Activated CD4-positive, CD25-positive, alpha-beta regulatory T cell treated with anti-CD3 and anti-CD28 coated beads, Interleukin-2, amount 50 U/mL, for 16 hours (primary cell): ENCODE measurements at places on chromosomes 6 and 20.
A peak's percentile ranks its signal among the peaks of the same experiment; 100 is the strongest.

GRCh38 chr6:100283285-100283684, 181.4 kb downstream of the SIM1 start:
- no peak for DNase-seq

- no peak for DNase-seq
These were observed 4.4 kb upstream of the CCDC28A start for GRCh38 chr6:138769102-138769676.

- DNase-seq: no peak
These were observed 91.2 kb downstream of the CARMIL1 start for GRCh38 chr6:25370178-25371036.

- no peak for DNase-seq
These were observed 121.1 kb upstream of the SLC35B3 start for GRCh38 chr6:8556370-8557013.

GRCh38 chr6:48200869-48201390, 89.9 kb upstream of the PTCHD4 start:
- DNase-seq: no peak

- no peak for DNase-seq
These were observed 18.1 kb upstream of the ZBP1 start for GRCh38 chr20:57638173-57638894.

- no peak for DNase-seq
These were observed 16.3 kb downstream of the NCOA5 start for GRCh38 chr20:46073443-46073842.

DNA sequence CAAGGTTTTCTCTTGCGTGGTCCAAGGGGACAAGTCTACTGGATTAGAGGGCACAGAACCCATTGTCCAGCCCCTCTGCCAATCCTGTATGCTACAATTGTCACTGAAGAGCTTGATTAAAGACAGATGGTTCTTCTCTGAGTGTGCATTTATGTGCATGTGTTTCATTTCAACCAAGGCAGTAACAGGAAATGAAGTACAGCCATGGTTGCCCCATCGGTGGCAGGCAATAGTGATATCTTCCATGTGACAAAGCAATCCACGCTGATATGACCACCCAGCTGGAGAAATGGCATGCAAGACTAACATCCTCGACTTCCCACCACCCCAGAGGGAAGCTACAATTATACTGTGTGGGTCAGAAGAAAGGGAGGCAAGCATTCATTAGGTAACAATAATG, 85.5 kb downstream of the UNC5CL start:
- no peak for DNase-seq

DNA sequence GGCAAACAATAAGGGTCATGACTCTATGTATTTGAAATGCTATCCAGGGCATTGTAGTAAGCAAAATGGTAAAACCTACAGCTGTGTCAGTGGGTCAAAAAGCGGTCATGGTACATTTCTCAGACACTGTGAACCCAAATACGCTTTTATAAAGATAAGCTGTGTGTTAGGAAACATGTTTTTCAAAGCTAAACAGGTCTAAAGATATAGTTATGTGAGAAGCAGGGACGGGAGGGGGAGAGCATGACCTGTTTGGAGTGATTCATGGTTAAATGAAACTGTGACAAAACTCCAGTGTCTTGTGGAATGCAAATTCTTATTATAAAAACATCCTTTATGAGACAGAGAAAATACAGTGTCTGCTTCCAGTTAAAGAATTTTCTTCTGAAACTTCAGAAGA, 205.4 kb upstream of the BMP2 start:
- no peak for DNase-seq

GRCh38 chr20:35284267-35284991, at the start of gene EIF6:
EIF6 (minus strand) TSS chr20:35284772; CDS start chr20:35284487, 285 bp downstream.
- peak; percentile 47 for DNase-seq

DNA sequence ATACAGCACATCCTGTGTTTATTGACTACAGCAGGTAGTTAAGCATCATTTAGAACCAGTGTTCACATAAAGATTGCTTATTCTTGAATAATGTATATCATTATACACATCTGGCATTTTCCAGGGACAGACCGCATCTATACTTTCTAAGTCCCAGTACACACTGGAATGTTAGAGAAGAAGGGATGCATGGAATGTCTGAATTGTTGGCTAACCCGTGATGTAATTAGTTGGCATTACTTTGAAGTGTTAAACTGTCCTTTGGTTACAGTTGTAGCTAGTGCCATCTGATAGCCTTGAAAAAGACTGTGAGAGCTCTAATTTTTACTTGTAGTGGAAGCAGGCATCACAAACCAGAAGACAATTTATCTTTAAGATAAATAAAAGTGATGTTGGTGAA, 29.8 kb upstream of the MCHR2 start:
- DNase-seq: no peak

GRCh38 chr6:50936277-50936681, 117.6 kb downstream of the TFAP2B start:
- DNase-seq: no peak

DNA sequence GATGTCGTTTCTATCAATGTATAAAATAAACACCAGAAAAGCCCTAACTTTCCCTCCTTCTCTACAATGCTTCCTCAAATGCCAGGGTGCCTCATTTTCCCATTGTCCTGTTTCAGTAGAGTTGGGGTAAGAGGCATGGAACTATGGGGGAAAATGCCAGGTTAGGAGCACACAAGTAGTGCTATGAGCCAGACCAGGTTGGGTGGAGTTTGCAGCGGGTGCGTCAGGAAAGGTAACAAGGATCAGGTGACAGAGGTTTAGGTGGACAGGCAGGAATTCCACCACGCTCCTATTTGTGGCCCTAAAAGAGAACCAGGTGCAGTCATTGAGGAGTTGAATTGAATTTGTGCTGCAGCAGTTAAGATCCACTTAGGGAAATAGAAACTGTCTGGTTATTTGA, 36.5 kb downstream of the SYTL3 start:
- no peak for DNase-seq

DNA sequence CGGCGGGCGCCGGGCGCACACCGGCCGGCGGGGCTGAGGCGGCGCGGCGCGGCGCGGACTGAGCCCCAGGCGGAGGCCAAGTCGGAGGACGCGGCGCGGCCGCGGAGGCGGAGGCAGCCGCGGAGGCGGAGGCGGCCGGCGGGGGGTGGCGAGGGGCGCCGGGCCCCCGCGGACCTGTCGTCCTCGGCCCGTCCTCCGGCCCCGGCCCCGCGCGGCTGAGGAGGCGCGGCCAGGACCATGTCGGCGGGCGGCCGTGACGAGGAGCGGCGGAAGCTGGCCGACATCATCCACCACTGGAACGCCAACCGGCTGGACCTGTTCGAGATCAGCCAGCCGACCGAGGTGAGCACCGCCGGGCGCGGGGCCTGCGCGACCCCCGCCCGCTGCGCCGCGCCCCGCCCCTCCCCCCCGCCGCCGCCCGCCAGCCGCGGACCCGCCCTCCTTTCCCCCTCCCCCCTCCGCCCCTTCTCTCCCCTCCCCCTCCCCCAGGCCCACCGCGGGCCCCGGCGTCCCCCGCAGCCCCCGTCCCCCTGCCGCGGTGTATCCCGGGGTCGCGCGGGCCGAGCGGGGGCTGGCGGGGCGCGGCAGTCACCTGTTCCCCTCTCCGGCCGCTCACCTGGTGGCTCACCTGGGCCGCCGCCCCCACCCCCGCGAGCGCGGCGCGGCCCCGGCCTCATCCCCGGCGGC, at the start of gene AFDN:
Gene AFDN (plus strand): TSS at position 16 of the 687 bp plus-strand sequence. CDS start 222 bp downstream, at position 238.
- DNase-seq: no peak

GRCh38 chr6:83914953-83915352, 55.5 kb downstream of the CYB5R4 start:
- no peak for DNase-seq

GRCh38 chr6:72646604-72647485, 25.0 kb downstream of the KCNQ5 start:
- DNase-seq: no peak

DNA sequence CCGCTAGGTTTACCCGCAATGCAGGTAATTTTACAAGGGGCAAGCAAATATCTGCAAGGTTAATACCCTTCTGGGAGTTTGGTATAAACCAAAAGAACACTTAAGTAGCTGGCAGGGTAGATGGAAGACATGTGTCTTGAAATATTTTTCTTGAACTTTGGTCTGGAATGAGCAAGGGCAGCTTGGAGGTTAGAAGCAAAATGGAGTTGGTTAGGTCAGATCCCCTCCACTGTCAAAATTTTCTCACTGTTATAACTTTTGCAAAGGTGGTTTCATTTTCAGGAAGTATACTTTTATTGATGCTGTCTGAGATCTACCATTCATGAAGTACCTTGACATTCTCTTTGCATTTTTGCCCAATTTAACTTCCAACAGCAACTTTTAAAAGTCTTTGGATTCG, 13.3 kb upstream of the KIAA1586 start:
- no peak for DNase-seq

GRCh38 chr6:136090929-136091328, 159.2 kb downstream of the MTFR2 start:
- DNase-seq: no peak

DNA sequence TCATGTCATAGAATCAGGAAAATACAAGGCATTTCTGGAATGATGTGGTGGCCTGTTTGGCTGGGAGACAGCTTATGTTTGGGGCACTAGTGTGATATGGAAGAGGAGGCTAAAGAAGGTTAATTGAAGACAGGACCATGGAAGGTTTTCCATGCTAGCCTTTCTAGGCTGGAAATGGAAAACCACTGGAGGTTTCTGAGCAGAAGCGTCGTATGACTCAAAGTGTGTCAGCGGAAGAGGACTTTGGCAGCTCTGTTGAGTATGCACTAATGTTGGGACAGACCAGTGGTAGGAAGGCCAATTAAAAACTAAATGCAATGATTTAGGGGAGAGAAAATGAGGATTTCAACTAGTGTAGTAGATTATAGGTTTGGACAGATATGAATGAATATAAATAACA, 413.1 kb downstream of the PLCB1 start:
- no peak for DNase-seq

- peak; percentile 14 for DNase-seq
These were observed 10.1 kb upstream of the BICRAL start for GRCh38 chr6:42771741-42772100.

DNA sequence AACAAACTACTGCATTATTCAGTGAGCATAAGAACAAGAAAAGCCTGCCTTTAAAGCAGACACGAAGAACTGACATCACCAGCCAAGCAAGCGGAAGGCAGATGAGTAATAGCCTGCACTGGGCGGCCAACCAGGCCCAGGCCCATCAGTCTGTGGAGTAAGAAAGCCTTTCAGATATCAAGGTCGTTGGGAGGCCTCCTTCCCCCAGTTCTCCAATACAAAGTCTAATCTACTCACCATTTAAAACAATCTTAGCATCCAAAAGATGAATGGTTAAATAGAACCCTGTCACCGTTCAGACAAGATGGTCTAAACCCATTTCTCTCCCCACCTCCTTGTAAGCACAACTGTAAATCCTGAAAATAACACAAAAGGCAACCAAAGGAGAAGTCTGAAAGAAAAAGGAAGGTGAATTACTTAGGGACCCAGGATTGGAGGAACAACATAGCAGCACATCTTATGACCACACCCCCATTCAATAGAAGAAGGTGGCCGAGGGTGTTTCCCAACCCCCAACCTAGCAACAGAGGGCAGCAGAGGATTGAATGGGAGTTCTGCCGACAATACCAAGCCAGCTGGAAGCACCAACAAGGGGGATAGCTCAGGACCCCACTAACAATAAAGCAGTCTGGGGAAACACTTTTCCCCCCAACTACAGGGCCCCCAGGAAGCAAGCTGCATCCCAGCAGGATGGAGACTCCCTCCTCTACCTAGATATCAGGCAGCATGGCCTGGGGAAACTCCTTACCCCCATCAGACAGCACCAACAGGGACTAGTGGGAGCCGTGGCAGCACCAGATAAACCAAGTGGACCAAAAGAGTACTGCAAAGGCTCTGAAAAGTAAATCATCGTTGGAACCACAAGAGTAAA, 67.9 kb downstream of the ZHX3 start:
- no peak for DNase-seq

DNA sequence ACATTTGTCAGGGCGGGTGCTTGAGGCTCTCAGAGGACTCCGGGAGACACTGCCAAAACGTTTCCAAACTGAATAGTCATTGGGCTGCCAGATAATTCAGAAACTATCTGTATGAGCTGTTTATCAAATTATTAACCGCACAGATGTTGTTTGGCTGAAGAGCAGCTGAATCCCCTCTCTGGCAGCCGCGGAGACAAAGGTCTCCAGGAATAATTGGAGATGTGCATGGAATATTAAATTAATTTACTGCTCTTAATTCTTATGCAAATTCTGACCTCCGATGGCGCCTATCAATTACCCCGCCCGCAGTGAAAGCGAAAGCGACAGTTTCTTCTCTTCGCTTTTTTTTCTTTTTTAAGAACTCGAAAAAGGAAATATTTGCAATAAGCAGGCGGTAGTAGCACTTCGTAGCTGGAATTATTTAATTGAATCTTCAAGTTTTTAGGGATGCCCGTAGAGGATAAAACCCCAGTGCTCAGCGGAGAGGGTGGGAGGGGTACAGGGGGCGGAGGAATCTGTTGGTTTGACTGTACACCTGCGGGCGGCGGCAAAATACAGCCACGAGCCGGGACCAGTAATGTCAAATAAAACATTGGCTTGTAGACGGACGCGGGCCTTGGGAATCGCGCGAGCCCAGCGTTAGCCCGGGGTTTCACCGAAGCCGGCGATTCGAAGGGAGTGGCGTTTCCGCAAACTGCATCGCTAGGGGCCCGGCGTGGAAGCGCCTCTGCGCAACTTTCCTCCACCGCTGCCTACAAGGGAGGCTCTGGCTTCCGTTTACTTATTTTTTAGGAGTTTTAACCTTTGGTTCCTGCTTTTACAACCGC, 6.2 kb downstream of the LINC00237 start:
- no peak for DNase-seq

DNA sequence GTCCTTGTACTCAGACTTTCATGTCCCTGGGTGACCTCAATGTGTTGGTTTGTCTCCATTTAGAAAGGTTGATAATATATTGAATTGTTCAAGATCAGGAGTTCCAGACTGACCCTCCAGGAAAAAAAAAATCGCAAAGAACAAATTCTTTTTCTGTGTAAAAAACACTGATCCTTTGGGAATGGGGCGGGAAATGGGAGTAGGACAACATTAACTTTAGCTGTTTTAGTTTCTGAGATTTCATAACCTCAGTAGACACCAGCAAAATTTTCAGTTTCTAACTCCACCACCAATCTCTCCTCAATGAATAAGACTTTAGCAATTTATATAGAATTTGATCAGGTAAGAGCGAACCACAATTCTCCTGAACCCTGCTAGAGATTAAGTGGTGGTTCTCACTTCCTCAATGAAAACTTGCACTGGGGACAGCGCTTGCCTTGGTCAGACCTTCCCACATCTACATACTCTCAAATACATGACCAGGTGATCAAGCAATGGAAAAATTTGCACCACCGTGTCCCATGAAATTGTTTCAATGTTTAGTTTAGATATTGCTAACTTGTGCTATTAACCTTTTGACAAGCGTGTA, 231.2 kb upstream of the PLN start:
- no peak for DNase-seq

DNA sequence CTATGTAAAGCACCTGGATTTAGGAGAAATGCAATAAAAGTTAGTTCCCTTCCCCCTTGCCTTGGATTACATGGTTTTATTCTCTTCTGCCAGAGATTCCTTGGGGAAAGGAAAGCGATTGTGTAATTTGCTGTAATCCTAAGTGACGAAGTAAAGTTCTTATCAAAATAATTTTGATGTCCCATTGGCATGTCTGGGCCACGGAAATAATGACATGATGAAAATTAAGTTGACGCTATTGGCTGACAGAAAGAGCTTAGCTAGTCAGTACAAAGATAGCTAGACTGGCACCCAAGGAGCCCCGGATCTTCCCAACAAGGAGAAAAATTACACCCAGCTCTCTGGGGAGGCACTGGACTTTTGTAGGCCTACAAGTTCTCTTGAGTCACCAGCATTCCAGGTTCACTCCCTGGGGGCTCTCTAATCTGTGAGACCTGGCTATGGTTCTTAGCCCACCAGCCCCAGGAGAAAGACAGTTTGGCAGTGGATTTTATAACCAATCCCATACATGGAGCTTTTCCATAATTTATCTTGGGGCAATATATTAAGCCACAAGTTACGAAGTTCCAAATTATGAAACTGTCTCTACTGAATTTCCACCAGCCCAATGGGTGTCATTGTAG, 59.9 kb downstream of the FOXA2 start:
- DNase-seq: no peak
